ENCODE measurements at places on chromosomes 16 and 17.

DNA sequence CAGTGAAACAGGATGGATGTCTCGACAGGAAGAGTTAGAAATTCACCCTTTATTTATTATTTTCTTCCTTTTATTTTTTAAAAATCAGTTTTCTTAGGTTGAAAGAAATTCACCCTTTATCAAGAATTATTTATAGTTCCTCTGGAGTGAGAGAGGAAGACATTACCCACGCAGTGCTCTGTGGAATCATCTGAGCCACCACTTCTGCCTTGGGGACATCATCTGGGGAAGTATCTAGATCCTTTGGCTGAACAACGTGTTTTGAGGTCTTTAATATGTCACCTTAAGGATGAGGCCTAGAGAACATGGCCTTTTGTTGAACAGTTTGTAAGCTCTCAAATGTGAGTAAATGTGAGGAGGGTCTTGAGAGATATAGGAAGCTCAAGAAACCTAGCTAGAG lies 183.3 kb downstream of the UTP18 start:
- no peak for DNase-seq

DNA sequence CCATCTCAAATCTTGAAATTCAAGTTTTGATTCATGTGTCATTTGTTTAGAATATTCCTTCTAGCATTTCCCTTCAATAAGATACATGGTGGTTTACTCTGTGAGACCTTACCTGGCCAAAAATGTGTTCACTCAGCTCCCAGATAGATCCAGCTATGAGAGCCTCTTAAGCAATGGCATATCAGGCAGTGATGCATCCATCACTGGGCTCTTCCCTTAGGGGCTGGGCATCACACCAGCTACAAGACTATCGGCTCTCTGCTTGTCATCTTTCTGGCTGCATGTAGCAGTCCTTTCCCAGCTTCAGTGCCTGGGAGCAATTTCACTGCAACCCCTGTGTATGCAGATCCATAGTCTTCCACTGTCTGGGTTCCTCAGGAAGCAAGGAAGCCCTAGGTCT lies 40.6 kb downstream of the GOSR1 start:
- no peak for DNase-seq

DNA sequence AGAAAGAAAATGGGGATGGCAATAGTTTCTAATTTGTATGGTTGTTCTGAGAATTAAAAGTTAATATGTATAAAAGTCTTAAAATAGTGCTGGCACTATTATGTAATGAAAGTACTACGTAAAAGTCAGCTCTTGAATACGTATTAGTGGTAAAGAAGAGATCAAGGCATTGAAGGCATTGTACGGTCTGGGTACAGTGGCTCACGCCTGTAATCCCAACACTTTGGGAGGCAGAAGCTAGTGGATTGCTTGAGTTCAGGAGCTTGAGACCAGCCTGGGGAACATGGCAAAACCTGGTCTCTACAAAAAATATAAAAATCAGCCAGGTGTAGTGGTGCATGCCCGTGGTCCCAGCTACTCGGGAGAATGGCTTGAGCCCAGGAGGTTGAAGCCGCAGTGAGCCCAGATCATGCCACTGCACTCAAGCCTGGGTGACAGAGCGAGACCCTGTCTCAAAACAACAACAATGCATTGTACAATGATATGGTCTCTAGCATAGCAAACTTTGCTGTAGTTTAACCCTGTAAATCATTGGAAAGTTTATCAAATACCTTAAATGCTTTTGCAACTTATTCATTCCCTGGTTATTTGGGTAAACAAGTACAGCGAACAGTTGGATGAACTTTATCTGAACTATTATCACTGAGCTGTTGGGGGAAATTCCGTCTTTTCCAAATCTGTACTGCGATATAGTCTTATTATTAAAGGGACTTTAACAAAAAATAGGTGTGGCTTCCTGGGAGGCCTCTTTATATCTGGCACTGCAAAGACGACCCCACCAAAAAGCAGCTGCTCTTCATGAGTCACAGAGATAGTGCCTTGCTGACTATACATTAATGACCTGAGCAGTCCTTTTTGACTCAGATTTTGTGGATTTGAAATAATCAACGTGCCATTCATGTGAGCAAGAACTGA lies 73.6 kb downstream of the GPRC5B start:
- DNase-seq = no peak

GRCh38 chr17:40963838-40964237 lies 2.9 kb downstream of the KRT39 start:
- DNase-seq = no peak

DNA sequence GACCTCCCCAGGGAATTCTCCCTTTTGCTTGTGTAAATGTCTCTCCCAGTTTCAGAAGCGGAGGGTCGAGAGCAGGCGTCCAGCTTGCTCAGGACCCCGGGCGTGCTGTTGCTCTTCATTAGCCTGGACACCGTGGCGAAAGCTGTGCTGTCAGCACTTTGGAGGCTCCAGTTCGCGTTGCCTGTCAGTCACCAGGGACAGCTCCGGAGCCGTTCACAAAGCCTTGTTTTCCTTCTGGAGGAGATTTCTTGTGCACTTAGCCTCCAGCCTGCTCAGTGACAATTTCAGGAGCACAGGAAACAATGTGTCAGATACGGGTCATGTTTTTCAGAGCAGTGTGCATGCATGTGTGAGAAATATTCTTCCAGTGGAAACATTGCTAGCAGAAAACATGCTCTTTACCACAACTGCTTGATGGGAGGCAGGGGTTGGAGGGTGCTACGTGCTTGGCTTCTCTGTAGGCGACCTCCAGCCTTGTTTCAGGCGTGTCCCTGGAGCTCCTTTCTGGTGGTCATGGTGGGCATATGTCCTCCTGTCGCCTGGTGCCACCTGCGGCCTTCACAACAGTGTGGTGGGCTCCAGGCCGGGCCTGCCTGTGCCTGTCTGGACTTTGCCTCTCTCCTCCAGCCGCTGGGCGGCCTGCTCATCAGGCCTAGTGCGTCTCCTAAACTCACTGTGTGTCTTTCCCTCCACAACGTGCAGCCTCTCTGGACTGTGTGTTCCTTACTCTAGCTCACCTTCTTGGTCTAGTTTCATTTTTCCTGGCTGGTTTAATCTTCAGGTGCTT lies 29.0 kb downstream of the ZNF750 start:
- DNase-seq = no peak

DNA sequence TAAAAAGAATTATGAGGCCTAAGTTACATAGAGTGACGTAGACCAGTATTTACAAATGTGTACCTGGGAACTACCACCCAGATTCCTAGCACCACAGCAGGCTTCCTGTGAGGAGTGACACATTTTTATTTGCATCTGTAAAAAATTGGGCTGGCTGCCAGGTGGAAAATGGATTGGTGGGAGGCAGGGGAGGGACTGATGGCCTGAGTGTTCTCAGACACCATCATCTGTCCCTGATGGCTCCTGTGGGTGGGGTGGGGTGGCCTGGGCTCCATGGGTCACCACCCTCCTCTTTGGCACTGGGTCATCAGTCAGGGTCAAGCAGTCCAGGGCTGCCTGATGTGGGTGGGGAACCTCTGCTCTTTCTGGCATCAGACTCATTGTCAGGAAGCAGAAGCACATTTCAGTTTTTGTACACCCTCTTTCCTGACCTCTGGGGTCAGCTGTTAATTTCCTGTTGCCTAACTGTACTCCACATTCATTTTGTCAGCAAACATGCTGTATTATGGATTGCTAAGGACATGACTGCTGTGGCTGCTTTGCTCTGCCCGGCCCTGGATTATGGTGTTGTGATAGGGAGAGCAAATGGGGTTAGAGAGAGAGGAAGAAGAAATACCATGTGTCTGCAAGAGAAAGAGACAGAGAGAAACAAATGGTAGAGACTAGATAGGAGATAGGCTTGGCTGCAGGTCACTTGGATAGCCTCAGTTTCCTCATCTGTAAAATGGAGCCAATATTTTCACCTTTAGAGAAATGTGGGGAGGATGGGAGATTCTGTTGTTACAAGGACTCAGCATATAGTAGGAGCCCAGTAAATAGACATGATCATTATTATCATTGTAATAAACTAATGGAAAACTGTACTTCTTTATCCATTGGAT lies 11.6 kb upstream of the MFAP4 start:
- DNase-seq = no peak

DNA sequence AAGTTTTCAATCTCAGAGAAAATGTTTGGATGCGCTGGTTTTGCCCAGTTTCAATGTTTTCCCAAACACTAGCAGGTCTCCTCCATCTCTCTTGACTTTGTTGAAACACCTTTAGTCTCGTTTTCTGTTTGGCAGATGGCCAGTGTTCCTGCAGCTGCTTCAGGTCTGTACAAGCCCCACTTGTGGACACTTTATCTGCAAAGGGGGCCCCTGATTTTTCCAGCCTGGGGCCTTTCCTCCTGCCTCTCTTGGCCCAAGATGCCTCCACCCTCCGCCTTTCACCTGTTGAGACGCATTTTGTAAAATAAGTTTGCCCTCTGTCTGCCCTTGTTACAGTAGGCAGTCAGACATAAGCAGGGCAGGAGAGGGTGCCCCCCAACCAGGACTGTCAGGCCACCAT lies 21.8 kb upstream of the PRM1 start:
- no peak for DNase-seq
